Ovary (tissue), 10 donors: ENCODE measurements at places on chromosomes 4 and X.

DNA sequence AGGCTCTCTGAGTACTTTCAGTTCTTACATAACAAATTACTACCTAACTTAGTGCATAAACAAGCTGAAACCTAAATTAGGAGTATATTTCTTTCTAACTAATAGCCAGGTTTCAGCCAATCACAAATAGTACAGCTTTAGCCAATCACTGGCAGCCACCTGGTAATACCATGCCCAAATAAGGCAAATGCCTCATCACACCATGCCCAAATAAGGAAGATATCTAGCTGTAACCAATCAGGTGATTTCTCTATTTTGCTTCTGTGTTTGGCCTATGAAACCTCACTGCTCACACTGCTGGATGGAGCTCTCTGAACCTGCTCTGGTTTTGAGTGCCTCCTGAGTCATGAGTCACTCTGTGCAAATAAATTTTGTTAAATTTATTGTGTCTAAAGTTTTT, 113.5 kb downstream of the DDIT4L start:
- H3K4me1 ChIP-seq = no peaks in the 10 kb centered on the region
- no peak overlapping the region for H3K27ac ChIP-seq
- H3K36me3 ChIP-seq = no peaks in the 10 kb centered on the region
- no peak for DNase-seq

- H3K4me3 ChIP-seq = no peak overlapping the region
- DNase-seq = no peak
- peaks cover 2% of the 10 kb centered on the region for H3K4me1 ChIP-seq
Observed at GRCh38 chr4:1747603-1747967, 26.3 kb downstream of the TACC3 start.

- no peak overlapping the region for H3K4me3 ChIP-seq
- no peaks in the 10 kb centered on the region for H3K27me3 ChIP-seq
Observed at GRCh38 chr4:26916195-26916594, 55.6 kb downstream of the STIM2 start.

- no peaks in the 10 kb centered on the region for H3K4me1 ChIP-seq
- no peak overlapping the region for H3K27ac ChIP-seq
- DNase-seq = no peak
- no peaks in the 10 kb centered on the region for H3K36me3 ChIP-seq
- no peak overlapping the region for H3K4me3 ChIP-seq
Observed at GRCh38 chr4:137649711-137650450, 117.6 kb upstream of the PCDH18 start.

DNA sequence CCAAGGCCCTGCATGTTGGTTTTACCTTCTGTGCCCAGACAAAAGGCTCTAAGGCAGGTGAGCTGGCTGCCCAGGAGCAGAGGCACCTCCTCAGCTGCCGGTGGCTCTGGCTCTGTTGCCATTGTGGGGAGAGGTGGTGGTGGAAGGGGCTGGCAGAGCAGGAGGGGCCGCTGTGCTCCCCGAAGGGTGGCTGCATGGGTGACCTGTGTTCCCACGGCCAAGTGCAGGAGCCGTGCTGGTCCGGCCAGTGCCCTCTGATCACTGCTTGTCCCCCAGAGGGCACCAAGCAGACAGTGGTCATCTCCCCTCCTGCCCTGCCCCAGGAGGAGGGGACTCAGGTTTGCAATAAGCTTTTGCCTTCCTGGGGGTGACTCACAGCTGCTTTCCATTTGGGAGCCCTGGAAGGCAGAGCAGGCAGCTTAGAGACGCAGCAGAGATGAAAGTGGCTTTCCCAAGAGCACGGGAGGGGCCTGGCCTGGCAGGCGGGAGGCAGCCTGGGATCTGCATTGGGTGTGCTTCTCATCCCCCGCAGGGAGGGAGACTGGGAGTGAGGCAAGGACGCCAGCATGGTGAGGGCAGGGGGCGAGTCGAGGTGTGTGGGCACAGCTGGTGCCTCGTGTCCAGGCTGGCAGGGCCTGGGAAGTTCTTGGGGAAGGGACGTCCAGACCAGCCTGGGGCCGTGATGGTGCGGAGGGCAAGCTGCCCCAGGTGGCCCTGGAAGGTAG, 28.7 kb downstream of the DOK7 start:
- H3K27me3 ChIP-seq = no peaks in the 10 kb centered on the region
- H3K36me3 ChIP-seq = no peaks in the 10 kb centered on the region
- DNase-seq = no peak
- no peaks in the 10 kb centered on the region for H3K4me1 ChIP-seq

DNA sequence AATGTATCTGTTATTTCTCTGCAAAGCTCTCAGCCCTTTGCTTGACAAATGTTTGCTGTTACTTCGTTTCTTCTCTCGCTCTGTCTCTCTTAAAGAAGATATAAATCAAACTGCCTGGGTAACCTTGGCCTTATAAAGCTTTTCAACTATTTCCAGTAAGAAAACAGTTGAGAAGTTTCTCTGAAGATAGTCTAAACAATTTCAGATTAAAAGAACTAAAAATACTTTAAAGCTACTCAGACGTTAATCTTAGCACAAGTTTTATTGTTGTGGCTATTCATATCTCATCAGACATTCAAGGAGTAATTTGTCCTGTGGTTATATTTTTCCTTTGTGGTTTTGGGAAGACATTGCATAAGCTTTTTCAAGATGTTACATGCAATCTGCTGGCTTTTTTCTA, 22.6 kb downstream of the HOPX start:
- peaks cover 2% of the 10 kb centered on the region for H3K27me3 ChIP-seq
- H3K4me3 ChIP-seq = no peak overlapping the region
- DNase-seq = no peak
- peaks cover 3% of the 10 kb centered on the region for H3K4me1 ChIP-seq
- H3K36me3 ChIP-seq = no peaks in the 10 kb centered on the region
